ENCODE measurements at places on chromosomes 1 and 21.
A peak's percentile ranks its signal among the peaks of the same experiment; 100 is the strongest.

- DNase-seq: no peak
Observed at GRCh38 chr1:210457568-210457967, 128.9 kb downstream of the HHAT start.

GRCh38 chr1:207670997-207671396 lies 26.1 kb downstream of the CR1L start:
- no peak for DNase-seq

- DNase-seq: no peak
Observed at GRCh38 chr1:47655521-47656300, 217.9 kb downstream of the FOXD2 start.

DNA sequence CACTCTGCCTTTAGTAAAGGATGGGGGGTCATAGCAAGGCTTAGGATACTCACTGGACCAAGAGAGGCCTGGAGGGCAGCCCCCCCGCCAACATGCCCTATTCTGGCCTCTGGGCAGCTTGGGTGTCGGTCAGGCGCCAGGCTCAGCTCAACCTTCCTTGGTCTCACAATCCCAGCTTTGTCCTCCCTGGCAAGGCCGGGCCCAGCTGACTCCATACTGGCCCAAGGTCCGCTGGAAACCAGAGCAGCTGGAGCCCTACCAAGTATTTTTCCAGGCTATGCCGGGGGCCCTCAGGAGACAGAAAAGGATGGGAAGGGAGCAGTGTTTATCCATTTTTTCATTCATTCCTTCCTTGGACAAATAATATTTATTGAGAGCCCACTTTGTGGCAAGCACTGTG lies 6.2 kb downstream of the FBXO2 start:
- DNase-seq: no peak

DNA sequence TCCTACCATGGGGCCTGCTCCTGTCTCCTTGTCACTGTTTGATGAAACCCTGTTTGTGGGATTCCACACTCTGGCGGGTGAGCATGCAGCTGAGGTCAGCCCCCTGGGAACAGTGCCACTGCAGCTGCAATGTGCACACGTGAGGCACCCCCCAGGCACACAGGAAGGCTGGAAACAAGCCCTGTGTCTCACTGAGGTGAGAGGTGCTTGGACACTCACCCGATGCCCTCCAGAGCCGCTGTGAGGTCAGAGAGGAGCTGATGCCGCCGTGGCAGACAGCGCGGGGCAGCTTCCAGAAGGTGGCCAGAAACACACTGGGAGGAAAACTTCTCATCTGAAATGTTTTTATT lies 49.7 kb downstream of the SLX9 start:
- no peak for DNase-seq

DNA sequence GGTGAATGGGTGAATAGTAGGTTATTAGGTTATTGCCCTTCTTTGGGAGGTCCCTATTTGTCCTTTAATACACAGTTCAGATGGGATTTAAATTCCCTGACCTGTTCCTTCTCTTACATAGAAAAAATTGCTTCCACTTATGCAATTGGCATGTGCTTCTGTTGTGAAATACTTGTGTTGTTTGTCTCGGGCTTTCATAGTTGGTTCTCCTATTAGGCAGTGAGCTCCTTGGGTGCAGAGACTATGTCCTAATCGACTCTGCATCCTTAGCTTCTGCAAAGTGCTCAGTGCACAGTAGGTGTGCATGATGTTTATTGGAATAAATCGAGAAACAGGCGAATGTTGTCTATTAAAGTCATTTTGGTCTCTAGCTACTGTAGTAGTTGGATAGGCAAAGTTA lies 1.3 kb upstream of the PDE4B start:
- no peak for DNase-seq

GRCh38 chr1:226061841-226062557 lies 517 bp upstream of the H3-3A start:
- DNase-seq: peak; percentile 64

DNA sequence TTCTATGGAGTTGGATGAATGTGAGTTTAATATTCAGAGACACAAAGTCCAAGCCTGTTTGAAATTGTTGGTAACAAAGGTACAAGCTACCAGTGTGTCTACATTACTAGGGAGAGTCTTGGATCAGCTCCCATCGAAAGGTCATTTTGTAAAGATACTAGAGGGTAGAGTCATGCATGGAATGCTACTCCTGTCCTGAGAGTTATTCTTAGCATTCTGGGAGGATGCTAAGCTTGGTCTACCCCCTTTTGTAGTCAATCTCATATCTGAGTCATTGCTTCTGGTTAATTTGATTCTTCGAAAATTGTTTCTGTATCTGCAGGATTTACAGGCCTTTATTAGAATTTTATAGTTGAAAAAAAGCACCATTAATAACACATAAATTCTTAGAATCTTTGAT lies 240.2 kb downstream of the ST6GALNAC3 start:
- DNase-seq: no peak

DNA sequence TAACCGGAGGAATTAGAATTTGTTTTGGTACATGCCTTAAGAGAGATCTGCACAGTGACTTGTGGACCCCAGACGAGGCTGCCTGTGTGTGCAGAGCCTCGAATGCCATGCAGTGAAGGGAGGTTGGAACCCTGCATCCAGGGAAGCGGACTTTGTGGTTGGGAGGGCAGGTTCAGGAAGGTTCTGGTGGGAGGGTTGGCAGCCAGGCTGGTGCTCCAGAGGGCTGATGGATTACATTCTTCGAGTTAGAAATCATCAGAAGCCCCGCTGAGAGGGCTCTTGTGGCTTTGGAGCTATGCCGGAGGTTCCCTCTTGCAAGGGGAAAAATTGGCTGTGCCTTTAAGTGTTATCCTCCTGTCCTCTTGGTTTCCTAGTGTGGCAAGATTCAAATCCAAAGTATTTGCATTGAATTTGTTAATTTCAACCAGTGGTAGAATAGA lies 21.1 kb downstream of the ROR1 start:
- no peak for DNase-seq

GRCh38 chr1:76508871-76509270 lies 358.4 kb upstream of the ST6GALNAC5 start:
- no peak for DNase-seq

DNA sequence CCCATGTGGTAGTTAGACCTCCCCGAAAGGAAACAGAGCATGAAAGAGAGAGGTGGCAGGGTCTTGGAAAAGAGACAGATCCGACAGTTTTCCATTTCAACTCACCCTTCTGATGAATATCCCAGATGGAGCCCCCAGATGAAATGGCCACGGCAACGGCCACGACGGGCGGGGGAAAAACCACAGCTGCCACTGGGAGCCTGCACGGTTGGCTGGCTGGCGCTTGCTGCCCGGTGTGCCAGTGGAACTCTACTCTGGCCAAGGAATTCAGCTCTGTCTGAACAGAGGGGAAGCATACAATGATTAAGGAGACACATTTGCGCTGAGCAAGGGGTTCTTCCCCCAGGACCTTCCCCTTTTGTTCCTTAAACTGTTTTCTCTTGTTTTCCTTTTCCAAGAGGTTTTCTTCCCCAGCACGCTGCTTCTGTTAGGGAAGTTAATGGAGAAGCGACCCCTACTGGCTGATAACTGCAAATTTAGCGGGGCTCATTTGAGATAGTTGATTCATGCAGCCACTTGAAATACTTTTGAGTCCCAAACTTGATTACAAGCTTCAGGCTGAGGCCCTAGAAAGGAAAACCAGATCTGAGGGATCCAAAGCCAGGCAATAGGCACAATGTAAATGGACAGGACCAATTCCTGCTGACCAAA lies 1122.5 kb downstream of the NCAM2 start:
- no peak for DNase-seq

- DNase-seq: no peak
Observed at GRCh38 chr1:41626146-41626545, 141.7 kb upstream of the EDN2 start.

GRCh38 chr1:154808261-154808908 lies 61.7 kb downstream of the KCNN3 start:
- no peak for DNase-seq

DNA sequence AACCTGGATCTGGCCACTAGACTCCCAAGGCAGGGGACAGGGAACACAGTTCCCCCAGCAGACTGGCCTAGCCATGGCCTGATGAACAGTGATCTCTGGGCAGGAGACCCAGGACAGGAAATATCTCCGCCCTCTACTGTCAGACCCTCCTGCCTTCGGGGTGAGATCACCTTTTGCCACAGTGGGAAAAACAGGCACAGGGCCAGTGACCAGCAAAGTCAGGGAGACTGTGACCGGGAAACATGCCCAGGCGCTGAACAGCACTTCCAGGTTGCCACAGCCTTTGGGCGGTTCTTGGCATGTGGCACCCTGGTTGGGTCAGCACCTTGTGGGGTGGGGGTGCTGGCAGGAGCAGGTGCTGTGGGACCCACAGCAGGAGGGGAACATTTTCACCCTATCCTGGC lies 8.9 kb upstream of the ZNF669 start:
- no peak for DNase-seq

DNA sequence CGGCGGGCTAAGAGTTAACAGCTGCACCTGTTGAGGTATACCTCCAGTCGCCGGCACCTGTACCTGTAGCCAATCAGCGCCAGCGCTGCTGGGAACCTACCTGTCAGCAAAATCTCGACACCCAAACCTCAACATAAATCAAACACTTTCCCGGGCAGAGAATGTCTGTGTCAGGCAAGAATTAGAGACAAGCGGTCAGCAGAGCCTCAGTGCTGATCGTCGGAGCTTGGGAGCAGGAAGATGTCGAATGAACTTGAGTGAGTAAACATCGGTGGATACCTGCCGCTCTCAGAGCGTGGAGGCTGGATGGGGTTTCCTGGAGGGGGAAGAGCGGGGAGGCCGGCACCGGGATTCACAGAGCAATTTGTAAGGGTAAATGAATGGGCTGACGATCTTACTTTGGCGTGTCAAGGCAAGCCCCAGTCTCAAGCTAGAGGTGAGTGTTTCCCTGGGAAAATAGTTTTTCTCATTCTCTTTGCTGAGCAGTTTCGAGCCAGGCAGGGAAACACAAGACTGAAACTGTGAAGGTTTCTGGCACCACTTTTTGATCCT lies at the start of gene GRHL3:
Gene GRHL3 (plus strand): TSS at position 46 of the 552 bp plus-strand sequence. CDS start 195 bp downstream, at position 241.
- peak; percentile 25 for DNase-seq

GRCh38 chr1:5053744-5054143 lies 399.3 kb downstream of the AJAP1 start:
- peak; percentile 5 for DNase-seq

GRCh38 chr1:1135339-1136136 lies 19.6 kb upstream of the C1orf159 start:
- DNase-seq: no peak

DNA sequence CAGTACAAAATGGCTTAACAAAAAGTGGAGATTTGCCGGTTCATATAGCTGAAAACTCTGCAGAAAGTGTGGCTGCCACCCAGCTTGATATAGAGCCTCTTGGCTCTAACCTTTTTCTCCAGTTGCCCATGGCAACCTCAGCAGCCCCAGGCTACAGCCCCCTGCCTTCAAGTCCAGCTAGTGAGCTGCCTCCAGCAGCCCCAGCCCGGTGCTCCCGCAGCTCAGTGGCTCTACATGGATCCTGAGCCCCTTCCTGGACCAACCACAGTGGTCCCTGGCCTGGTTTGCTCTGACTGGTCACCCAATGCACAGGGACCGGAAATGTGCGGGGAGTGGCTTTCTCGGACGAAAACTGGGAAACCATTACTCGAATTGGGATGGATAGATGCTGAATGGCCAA lies 13.3 kb upstream of the ATF3 start:
- no peak for DNase-seq

GRCh38 chr21:42340187-42341050 lies 10.4 kb downstream of the TFF2 start:
- DNase-seq: no peak

- DNase-seq: no peak
Observed at GRCh38 chr1:84069236-84069845, 70.4 kb upstream of the TTLL7 start.

DNA sequence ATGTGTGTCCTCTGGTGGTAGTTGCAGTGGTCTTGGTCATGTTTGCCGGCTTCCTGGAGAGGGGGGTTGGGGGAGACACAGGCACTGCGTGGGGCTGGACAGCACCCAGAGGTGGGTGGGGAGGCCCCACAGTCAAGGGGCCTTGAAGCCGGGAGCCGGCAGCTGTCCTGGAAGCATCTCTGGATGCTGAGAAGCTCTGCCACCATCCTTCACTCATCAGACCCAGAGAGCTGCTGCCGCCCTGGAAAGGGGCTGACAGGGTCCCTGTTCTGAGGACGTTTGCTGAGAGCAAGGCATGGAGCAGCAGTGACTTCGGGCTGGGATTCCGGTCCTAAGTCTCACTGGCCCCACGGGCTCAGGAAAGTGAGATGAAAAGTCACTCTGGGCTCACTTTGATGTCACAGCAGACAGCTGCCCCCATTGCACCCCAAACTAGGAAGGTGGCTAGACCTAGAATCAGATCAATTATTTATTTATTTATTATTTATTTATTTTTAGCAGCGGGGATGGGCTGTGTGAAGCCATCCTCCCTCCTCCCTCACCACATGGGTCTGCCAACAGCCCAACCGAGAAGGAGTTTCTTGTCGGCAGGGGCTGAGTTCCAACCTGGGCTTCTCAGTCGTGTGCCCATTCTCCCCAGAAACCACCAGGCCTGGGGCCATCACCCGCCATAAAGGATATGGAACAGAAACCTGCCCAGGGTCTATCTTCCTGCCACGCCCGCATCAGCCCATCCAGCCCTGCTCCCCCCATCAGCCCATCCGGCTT lies 547.4 kb downstream of the PTPRU start:
- no peak for DNase-seq

DNA sequence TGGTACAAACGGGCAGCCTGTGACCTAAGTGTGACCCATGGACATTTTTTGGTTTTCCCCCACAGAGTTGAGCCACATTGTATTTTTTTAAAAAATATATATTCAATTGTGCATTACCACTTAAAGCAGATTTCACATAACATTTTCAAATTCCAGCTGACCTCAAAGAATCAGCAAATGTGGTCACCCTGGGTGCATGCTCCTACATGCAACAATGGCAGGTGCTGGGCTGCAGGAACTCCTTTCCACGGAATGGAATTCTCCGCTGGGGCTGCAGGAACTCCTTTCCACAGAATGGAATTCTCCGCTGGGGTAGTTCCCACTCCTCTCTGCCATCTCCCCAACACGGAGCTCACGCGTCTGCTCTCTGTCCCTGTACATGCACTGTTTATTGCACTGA lies 68.7 kb downstream of the MAP10 start:
- no peak for DNase-seq

- DNase-seq: no peak
Observed at GRCh38 chr1:57517587-57518374, 93.9 kb upstream of the DAB1 start.

DNA sequence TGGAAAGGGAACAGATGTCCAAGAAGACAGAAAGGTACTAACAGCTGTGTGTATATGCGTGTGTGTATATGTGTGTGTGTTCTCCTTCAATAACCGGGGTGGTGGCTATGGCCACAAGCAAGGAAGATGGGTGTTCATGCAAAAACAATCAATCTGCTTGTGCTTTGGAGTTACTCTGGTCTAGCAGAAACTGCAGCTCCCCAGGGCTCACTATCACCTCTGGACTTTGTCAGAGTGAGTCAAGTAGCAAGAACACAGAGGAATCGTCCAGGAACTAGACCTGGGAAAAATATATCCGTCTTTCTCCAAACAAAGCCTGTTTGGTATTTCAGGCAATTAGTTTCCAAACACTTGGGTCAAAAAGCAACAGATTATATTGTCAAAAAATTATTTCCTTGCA lies 68.6 kb downstream of the GNG12 start:
- DNase-seq: no peak

GRCh38 chr1:69499203-69499803 lies 68.4 kb upstream of the LRRC7 start:
- no peak for DNase-seq
